GM10248 (cell line): ENCODE measurements at places on chromosomes 2 and 18.

- DNase-seq, result no peak
These were observed 72.1 kb upstream of the ARL5A start for GRCh38 chr2:151900331-151900730.

- no peak for DNase-seq
These were observed 111.3 kb downstream of the LRATD1 start for GRCh38 chr2:14743861-14744260.

DNA sequence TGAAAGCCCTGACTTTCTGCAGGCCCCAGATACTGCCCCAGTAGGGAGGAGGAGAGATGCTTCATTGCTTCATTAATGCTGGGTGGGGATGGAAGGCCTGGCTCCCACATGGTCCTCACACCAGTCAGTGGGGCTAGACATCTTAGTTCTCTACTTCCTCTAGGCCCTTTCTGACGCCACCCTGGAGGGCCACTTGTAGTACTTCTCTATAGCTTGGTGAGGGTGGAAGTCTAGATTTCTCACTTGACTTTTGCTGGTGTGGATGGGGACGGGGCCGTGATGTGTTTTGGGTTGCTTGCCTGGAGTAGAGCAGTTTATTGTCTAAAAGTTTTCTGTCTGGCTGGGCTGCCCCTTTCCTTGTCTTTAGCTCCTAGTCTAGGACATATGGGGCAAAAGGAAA, 18.7 kb downstream of the MERTK start:
- DNase-seq, result no peak

DNA sequence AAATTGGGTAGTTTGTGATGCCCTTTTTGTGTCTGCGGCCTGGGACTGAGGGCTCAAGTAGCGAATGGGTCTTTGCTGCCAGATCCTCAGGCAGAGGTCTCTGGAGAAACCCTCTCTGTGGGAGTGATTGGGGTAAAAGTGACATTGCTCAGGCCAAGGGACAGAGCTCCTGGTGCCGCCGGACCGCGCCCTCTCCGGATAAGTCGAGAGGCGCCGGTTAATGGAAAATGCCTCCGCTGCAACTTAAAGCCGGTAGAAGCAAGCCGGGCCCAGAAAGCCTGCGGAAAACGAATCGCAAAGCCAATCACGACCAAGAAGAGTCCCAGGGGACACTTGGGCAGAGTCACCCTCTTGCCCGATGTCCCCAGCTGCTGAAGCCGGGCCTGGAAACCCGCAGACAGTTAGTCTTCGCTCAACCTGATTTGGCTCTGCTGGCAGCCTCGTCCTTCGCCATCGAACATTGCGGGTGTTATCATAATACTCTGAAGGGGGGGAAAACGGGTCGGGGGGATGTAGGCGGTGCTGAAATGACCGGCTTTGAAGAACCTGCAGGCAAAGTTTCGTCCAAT, 352 bp upstream of the HOXD12 start:
- no peak for DNase-seq

DNA sequence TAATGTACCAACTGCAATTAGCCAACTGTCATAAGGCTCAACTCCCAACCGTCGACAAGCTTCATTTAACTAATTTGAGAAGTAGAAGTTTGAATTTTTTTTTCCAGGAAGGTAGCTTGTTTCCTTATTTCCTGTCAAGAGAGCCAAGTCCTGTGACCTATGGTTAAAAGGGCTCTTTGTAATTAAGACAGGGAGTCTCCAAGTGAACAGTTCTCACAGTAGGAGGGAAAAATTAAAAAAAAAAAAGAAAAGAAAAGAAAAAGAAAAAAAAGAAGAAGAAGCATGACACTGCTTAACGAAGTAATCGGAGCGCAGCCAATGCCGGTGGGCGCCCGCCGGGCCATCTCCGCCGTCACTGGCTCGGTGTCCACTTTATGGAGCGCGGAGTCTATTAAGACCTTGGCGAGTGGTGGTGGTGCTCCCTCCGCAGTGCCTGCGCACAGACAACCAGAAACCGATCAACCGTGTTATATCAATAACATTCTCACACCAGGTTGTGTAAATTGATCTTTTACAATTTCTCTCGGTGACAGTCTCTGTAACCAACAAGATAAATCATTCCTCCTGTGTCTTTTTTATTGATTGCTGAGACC, 197.2 kb upstream of the POU3F3 start:
- no peak for DNase-seq

DNA sequence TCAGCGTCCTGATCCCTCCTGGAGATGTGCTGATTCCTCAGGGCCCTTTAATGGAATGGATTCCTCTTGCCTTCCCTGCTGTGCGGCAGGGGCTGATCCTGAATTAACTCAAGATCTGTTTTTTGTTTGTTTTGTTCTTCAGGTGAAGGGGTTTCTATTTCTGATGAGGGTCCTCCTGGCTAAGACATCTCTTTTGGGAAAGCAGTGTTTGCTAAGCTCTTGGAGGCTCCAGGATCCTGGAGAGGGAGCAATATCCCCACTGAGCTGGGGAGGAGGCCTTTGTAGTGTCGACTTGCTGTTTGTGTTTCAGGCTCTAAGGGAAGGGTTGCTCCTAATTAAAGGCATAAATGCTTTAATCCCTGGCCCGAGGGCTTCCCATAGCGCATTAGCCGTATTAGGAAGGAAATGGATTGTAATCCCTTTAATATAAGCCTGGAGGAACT, 65.3 kb upstream of the FOXI3 start:
- no peak for DNase-seq

DNA sequence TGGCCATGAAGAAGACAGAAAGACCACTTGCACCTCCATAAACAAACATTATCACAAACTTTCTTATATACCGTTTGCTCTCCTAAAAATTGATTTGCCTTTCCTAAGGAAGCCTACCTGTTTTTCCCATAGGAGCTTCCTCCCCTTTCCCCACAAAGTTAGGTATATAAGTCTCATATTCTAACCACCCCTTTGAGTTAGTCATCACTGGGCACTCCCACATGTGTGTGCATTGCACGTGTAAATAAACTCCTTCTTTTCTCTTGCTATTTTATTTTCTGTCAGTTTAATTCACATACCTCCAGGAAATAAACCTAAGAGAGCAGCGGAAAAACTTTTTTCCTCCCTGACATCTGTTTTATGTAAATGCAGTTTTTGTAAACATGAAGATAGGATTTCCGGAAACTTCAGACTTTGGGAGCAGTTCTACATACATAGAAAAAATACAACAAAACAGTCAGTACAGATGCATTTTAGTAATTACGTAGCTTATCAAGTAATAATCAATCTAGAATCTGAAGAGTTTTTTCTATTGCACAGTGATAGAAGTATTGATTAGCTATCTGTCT, 46.6 kb downstream of the PLCL1 start:
- no peak for DNase-seq

- DNase-seq, result no peak
These were observed 258.7 kb upstream of the HS6ST1 start for GRCh38 chr2:128577141-128577930.
